Cerebellar nuclear complex (tissue), 1 donor: ENCODE measurements at places on chromosomes 4 and X.

DNA sequence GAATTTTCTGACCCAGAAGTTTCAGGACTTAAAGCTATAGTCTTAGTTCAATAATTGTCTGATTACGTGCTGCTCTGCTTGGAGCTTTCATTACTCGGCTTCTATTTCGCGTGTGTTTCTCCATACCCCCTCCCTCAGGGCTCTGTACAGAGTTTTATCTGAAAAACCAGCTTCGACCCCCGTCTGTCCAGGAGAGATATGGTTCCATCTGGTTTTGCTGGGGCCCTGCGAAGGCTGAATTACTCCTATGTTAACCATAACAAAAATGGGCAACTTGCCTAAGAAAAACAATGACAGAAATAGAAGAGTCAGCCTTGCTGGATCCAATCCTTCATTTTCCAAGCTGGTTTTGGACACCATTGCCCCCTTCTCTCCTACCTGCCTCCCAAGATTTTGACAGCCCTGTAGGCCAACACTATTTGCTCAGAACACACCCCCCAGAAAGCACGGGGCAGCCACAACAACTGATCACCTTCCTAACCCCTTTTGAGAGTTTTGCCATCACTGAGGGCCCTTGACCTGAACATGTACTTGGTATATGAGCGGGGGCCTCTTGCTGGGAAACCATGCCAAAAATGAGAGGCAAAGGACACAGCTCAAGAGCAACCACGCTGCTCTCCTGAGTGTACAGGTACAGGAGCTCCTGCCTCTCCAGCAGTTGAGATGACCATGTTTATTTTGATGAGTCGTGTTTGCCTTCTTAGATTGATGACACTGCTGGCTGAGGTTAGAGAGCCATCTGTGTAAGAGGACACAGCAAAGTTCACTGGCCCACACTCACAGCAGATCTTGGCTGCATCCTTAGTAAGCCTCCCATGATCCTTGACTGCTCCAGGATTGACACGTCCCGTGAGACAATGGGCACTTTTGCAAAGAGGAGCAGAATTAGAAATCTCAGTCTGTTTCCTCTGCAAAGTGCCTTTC, 36.2 kb upstream of the ATP6AP2 start:
- no peak for DNase-seq

DNA sequence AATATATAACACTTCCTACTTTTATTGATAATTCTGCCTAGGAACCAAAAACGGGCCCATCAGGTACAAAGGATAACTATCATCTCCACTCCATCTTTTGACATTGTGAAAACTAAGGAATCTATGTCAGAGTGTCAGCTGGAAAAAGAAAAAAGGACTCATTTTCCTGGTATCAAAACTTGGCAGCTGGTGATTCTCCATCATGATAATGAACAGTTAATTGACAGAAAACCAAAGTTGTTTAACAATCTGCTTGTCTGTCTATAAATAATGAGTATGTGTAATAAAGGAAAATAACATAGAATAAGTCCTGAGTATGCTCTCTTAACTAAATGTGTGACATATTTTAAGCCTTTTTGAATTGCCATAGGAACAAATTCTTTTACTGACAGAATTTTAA, 31.4 kb downstream of the CXorf58 start:
- no peak for DNase-seq

- DNase-seq = no peak
These were observed 966 bp downstream of the TBC1D25 start for GRCh38 chrX:48540480-48540879.

DNA sequence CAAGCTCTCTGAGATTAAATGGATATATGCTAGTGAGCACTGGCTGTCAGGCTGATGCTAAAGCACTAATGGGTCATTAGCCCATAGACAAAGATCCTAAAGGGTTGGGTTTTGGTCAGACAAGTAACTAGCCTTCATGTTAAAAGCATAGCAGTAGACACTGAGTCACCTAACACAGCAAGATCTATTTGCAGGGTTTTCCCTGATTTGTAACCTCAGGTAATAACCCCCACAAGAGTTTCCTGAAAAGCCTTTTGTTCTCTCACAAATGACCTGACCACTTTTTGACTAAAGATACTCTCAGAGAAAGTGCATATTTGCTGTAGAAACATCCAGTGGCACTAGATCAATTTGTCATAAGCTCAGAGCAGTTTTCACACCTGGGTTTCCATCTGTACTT, 251.1 kb upstream of the TEX13A start:
- no peak for DNase-seq

DNA sequence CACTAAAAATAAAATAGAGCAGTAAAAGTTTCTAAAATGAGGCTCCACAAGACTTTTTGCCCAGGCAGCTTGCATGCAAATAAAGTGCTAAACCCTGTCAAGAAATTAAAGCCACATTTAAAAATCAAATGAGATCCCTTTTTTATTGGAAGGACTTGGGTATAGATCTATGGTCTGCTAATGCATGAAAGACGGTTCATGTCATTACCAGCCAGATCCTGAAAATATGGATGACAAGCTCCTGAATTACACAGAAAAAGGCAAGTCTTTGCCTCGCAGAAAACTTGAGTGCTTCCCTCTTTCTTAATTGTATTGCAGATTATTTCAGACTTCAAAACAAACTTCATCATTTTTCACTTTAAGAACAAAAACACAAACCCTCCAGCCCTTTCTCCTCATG, 169.6 kb downstream of the LDB2 start:
- no peak for DNase-seq

GRCh38 chr4:113643505-113643904, 118.0 kb downstream of the CAMK2D start:
- no peak for DNase-seq
